ENCODE measurements at places on chromosomes 6 and 20.

DNA sequence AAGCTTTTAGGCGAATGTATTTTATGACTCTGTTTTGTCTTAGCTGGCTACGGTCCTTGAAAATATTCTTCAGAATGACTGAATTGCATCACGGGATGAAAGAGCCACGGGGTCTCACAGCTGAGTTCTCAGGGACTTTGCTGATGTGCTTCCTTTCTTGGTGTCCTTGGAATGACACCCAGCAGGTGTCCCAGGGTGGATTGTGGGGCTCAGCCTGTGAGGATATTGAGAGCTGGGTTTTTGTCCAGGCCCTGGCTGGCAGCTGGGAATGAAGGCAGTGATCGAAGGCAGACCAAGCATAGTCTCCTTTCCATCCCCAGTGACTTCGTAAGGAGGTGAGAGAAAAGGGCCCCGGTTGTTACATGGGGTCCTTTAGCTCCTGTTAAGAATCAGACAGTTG is 18.8 kb upstream of the MAPK13 start:
- no peak for DNase-seq

- no peak for DNase-seq
Measured at GRCh38 chr20:31860390-31861134, 9.8 kb downstream of the DUSP15 start.

- no peak for DNase-seq
Measured at GRCh38 chr6:31627690-31628287, 7.3 kb downstream of the PRRC2A start.

DNA sequence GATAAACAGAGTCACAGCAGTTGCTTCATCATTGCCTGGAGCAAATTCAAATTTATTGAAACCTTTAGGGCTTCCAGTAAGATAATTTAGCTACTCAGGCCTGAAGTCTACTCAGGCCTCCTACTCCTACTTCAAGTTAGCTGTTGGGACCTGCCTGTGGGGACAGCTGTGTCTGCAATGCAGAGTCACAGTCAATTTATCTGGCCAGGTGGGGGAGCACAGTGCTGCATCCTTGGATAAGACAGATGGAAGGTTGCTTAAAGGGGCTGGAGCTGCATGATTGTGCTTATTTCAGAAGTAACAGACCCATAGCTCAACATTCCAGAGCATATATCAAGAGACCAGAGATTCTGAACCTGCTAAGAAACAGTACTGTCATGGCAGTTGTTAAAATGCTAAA is 932.1 kb downstream of the QKI start:
- DNase-seq: no peak

DNA sequence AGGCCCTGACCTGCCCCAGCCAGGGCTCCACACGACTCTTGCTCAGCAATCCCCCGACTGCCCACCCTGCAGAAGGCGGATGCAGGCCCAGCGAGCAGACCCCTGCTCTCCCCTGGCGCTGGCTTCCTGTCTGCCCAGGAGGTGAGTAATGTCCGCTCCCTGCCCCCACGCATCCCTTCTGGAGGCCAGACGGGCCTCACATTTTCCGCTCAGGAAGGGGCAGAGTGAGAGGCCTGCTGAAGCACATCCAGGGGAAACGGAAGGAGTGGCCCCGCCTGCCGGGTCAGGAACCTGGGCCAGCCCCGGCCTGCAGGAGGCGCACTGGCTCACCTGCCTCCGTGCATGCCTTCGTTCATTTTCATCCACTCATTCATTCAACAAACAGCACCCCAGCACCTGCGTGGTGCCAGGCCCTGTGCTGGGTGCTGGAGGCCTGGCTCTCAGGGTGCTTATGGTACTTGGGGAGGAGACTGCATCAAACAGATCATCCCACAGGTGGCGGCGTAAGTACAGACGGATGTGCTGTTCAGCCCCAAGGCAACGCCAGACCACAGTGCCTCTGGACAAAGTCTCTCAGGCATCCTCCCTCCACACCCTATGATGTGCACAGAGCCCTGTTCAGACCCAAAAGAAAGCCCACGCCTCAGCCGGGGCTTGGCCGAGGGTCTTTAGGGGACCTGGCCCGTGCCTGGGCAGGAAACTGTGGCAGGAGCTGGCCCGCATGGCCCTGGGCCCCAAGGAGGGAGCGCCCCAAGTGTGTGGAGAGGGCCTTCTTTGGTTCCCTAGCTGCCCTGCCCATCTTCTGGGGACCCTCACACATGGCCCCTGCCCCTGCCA is 112.1 kb downstream of the ASXL1 start:
- DNase-seq: no peak

GRCh38 chr20:57879779-57880570 is 170.2 kb upstream of the PMEPA1 start:
- DNase-seq: no peak

- DNase-seq: no peak
Measured at GRCh38 chr20:61760321-61760720, 305.4 kb downstream of the TAF4 start.

DNA sequence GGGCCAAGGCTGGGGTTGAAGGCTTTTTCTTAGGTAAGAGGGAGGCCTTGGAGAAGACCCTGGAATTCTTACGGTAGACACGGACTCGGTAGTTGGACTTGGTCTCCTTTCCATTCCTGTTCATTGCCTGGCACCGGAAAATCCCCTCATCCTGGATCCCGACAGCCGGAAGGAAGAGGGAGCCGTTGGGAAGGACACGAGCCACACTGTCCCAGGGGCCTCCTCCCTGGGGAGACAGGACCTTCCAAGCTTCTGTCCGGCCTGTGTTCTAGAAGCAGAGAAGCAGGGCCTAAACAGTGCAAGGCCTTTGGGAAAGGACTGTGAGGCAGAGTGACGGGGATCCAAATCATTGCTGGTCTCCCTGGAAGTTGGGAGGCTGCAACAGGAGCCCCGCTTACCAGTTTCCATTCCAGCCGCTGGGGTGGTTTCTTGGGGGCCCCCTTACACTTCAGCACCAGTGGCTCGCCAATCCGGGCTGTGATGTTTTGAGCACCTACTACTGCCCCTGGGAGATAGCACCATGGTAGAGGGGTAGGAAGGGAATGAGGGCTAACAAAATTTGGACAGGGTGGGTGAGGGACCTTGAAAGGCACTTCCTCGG is 470 bp downstream of the AGER start:
- DNase-seq: no peak

DNA sequence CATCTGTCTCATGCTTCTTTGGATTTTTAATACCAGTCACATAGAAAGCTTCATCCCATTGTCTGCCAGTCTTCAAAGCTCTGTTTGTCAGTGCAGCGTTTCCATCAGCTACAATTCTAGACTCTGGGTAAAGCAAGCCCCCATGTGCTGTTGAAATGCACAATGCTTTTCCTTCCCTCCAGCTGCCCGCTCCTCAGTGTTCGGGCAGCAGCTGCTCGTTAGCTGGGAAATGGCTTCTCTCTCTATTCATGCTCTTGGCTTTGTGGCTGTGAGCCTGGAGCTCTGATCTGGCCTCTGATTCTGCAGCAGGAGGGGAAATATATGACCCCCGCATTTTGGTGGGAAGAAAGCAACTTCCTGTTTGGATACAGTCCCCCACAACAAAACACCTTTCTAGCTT is 213.0 kb upstream of the CDYL start:
- DNase-seq: no peak

- no peak for DNase-seq
Measured at GRCh38 chr6:33201935-33202334, 1.3 kb downstream of the SLC39A7 start.

- no peak for DNase-seq
Measured at GRCh38 chr6:5567352-5567751, 306.0 kb downstream of the FARS2 start.

GRCh38 chr20:40331807-40332560 is 357.1 kb downstream of the MAFB start:
- no peak for DNase-seq

GRCh38 chr20:33067806-33068205 is 11.6 kb upstream of the BPIFB4 start:
- no peak for DNase-seq

DNA sequence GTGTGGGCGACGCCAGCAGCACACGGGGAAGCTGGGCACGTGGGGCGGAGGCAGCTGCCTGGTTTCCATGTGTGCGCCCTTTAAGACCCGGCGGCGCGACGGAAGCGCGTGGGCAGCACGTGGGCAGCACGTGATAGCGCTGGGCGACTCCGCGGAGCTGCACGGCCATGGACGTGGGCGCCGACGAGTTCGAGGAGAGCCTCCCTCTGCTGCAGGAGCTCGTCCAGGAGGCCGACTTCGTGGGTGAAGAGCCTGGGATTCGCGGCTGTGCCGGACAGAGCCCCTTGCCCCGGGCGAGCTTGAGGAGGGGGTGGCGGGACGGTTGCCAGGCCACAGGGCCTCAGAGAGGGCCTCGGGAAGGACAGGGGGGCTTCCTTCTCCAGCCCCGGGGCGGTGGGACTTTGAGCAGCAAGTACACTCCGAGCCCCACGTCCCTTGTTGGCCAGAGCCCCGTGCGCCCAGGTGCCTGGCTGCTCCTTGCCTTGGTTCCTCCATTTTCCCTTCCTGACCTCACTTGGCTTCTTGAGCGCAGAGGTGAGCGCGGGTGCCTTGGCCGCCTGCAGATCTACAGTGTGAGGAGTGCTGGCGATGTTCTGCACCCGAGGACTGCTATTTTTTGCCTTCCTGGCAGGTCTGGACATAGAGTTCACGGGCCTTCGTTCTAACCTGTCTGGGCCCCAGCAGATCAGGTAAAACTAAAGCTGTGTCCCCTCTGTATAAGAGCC is at the start of gene PNLDC1:
TSS of gene PNLDC1 (plus strand) at position 136 of the 725 bp plus-strand sequence. CDS start at position 168, 32 bp downstream.
- DNase-seq: no peak

GRCh38 chr6:75326557-75327258 is 42.1 kb upstream of the TMEM30A start:
- DNase-seq: no peak

DNA sequence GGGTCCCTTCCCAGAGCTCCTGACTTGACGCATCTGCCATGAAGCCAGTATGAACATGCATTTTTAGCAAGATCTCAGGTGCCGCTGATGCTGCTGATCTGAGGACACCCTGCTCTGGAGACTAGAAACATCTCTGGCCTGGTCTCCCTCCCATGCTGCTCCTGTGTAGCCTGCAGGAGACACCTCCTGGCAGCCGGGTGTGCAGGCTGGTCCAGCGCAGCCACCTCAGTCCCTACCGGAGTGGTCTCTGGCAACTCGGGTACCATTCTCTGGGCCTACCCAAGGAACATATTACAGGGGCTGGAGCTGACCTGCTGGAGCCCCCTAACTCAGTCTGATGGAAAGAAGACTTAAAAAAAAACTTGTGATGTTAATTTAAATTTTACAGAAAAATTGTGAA is 20.1 kb downstream of the PHACTR3 start:
- DNase-seq: no peak

- no peak for DNase-seq
Measured at GRCh38 chr6:31091680-31092079, 20.7 kb downstream of the C6orf15 start.

DNA sequence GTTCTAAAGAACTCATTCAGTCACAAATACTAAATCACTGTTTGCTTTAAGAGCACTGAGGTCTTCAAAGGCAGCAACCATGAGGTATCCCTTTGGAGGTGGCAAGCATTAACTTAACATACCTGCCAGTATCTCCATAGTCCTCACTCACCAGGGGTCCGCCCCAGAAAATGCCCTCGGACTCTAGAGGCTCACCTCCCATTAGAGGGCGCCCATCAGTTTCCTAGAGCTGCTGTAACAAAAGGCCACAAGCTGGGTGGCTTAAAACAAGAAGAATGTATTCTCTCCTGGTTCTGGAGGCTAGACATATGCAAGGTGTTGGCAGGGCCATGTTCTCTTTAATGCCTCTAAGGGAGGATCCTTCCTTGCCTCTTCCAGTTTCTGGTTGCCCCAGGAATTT is 12.0 kb upstream of the RNGTT start:
- DNase-seq: no peak

GRCh38 chr20:36754656-36755222 is 8.8 kb upstream of the NDRG3 start:
- no peak for DNase-seq

DNA sequence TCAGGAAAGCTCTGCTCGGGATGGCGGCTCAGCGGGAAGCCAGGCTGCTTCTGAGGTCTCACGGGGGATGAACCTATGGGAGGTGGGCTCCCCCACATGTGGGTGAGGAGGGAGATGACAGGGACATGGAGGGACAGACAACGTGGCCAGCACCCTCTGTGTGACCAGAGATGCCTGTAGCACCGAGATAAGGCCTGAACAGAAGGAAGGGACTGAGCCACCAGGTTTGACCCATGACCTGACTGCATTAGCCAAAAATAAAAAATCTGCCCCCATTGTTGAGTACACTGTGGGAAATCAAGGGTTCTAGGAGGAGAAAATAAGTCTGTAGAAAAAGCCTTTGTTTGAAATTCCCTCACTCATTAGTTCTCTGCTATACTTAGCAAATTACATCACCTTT is 105.7 kb downstream of the RNASET2 start:
- DNase-seq: no peak

DNA sequence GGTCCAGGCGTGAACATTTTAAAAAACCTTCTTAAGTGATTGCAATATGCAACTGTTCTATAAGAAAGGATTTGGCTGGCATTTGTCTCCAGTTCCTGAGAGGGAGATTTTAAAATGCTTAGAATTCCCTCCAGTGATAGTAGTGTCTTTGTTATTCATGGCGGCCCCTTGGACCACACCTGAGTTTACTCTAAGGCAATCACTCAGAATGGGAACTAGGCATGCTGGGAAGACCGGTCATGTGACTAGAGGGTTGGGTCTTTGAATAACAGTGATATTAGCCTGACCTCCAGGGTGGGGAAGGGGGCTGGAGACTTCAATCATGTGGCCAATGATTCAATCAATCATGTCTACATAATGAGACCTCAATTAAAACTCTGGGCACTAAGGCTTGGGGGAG is 50.7 kb upstream of the UTRN start:
- DNase-seq: no peak

DNA sequence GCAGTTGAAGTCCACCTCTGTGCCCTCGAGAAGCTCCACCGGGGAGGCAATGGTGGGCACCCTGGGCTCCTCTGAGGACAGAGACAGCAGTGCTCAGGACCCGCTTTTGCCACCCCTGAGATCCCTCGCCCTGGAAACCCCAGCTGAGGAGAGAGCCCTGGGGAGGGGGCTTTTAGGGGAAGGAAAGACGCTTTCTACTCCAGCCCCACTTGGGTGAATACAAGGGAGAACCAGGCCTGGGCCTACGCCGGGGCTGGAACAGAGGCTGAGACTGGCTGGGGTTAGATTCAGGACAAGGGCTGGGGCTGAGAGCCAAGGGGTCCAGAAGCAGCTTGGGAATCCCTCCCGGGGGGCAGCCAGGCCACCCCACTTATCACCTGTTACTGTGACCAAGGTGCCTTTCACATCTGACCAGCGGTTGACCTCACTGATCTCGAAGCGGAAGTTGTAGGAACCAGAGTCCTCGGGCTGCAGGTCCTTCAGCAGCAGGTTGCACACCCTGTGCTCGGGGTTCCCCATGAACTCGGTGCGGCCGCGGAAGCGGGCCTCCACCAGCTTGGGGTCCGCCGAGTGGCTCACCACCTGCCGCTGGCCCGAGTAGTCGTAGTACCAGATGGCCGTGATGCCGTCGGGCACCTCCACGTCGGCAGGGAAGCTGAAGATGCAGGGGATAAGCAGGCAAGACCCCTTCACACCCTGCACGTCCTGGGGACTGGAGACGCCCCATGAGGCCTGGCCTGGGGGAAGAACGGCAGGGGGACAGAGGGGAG is 6.2 kb downstream of the SIGLEC1 start:
- DNase-seq: no peak
